ENCODE measurements at places on chromosomes 3 and 15.

DNA sequence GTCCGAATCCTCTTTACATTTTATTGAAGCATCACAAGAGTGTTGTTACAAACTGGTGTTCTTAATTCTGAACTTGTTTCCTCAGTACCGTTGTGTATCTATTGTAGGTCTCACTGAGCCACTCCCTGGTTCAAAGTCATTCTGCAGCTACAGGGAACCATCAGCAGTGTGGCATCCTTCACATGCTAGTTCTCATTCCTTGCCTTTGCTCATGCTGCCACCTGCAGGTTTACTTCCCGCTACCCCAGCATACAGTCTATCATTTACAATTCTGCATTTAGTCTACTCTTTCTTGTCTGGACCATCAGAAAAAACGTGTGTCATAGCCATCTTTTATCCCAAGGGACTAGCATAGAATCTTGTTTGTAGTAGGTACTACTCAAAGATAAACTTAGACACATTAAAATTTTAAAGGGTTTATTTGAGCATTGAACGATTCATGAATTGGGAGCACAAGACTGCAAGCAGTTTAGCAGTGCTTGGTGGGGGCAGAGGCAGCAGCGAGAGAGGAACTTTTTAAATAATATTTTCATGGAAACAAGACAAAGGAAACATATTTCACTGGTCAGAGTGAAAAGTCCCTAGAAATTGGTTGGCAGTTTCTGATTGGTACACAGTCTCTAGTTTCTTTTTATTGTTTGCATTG is 402.1 kb downstream of the CADM2 start:
- DNase-seq = peak; percentile 58

GRCh38 chr3:39166134-39166710 is 12.8 kb upstream of the CSRNP1 start:
- peak; percentile 36 for DNase-seq

GRCh38 chr15:56887782-56888438 is 30.5 kb upstream of the TCF12 start:
- DNase-seq = peak; percentile 46

DNA sequence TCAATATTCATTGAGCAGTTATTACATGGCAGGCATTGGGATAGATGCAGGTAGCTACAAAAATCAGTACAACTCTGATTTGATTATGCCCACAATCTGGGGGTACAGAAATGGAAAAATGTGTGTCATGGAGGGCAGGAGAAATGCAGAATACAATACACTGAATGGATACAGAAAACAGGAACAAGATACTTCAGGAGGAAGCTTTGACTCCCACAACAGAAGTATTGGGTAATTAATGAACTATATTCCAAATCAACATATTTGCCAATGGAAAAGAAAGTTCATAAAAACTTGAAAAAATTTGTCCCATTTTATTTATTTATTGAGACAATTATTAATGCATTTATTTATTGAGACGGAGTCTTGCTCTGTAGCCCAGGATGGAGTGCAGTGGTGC is 207.0 kb downstream of the SUCLG2 start:
- DNase-seq = no peak

DNA sequence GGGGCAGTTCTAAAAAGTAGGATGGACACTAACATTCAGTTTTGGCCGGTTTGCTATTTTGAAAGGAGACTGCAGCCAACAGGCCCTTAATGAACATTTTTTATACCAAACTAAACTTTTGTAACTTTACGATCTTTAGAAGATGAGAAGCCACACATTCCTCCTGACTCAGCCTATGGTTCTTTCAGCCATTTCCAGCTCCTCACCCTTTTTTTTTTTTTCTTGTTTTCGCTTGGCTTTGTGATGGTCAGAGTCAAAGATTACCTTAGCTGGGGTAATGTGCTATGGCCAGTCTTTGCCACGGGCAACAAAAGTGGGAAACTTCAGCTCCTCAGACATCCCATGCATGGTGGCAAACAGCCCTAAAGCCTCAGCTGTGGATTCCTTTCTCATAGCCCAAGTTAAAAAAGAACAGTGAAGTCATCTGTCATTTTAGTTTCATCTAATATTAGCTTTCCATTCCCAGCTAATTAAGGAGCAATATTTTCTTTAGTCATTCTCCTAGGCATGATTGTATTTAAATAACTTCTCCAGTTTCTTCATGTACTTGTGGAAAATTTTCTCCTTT is 368.7 kb downstream of the MFSD1 start:
- no peak for DNase-seq

DNA sequence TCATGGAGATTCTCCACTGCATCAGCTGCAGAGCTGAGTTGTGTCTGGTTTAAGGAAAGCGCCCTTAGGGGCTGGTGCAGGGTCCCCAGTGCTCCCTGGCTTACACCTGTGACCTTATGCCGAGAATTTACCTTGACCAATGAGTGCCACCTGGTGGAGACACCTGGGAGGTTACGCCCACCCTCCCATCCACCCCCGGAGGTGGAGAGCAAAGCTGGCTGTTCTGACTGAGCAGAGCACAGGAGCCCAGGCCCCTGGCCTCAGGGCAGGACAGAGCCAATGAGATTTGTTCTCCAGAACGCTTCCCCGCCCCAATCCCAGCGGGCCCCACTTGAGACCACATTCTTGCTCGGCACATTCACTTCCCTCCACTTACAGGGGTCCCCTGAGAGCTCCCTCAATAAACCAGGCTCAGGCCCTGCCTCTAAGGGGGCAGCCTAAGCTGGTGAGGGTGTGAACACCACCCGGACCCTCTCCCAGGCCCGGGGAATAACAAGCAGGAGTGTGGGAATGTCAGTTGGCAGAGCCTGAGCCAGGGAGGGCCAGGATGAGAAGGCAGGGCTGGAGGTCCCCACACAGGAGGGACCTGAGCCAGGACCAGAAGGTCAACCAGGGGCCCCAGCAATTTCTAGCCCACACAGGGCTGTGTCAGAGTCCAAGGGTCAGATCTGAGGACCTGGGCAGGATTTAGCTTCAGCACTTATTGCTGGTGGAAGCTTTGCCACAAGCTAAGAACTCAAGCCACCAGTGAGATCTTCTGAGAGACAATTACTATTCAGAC is 117.1 kb downstream of the TPRA1 start:
- no peak for DNase-seq

GRCh38 chr3:21290557-21290956 is 460.5 kb downstream of the ZNF385D start:
- peak; percentile 8 for DNase-seq

DNA sequence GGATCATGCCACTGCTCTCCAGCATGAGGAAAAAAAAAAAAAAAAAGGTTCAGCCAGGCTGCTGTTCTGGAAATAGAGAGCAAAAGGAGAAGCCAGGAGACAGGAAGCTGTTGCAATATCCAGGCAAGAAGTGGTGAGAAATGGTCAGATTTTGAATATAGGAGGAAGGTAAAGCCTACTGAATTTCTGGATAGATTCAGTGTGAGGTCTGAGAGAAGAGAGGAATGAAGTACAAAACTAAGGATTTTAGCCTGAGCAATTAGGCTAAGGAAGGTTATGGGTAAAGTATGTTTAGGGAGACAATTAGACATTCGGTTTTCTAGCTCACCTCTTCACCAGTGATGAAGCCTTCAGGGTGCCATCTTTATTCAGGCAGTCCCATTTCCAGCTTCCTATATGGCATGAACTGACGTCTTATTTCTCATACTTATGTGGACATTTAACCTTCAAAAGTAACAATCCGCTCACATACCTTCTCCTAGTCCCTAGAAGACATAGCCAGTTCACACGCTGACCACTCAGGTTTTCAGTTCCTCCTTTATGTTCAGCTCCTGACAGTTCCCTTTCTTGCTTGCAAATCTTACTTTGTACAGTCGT is 57.2 kb downstream of the KIF9 start:
- DNase-seq = peak; percentile 42

GRCh38 chr3:30201715-30202114 is 404.7 kb upstream of the TGFBR2 start:
- no peak for DNase-seq

- no peak for DNase-seq
These were observed 10.9 kb upstream of the GPR171 start for GRCh38 chr3:151213881-151214280.

GRCh38 chr3:131067983-131068382 is 41.3 kb downstream of the NEK11 start:
- no peak for DNase-seq

DNA sequence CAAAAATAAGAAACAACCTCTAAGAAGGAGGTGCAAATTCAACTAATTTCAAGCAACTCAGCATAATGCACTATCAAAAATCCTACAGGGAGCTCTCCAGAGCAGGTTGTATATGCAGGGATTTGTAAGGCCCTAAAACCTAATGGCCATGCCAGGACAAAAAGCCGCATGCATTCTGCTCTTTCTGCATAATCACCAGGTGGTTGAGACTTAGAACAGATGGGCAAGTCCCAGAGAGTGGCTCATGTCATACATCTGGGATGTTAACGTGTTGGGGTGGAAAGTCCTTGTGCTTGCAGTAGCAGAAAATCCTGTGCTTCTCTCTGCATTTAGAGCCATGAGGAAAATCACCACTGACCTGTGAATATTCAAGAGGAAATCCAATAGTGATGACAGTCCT is 1002.9 kb downstream of the AGBL1 start:
- no peak for DNase-seq

- DNase-seq = no peak
These were observed 45.2 kb downstream of the FBXL2 start for GRCh38 chr3:33322412-33322811.

- peak; percentile 56 for DNase-seq
These were observed 24.3 kb downstream of the HERC1 start for GRCh38 chr15:63809452-63809851.

DNA sequence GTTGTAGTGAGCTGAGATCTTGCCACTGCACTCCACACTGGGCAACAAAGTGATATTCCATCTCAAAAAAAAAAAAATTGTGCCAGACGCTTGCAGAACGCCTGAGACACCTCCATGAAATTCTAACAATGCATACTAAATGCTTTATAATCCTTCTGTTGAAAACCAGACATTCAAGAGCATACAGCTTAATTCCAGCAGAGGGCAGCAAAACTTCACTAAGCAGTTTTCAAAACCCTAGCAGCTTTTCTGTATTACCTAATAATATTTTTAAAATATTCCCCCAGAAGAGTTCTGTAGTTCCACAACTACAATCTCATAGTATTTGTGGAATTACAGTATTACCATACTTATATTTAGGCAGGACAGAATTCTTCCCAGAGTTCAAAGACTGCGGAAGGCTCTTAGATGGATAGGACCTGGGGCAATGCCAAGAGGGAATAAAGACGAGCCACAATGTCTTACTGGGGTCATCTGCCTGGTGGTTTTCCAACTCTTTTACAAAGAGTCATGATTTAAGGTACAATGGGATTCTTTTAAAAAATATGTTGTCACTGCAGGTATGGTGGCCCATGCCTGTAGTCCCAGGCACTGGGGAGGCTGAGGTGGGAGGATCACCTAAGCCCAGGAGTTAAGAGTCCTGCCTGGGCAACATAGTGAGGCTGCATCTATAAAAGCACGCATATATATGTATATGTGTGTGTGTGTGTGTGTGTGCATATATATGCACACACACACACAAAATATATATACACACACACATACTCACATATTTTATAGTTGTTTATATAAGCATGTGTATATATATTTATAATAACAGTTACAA is 19.6 kb upstream of the TASOR start:
- DNase-seq = peak; percentile 89

DNA sequence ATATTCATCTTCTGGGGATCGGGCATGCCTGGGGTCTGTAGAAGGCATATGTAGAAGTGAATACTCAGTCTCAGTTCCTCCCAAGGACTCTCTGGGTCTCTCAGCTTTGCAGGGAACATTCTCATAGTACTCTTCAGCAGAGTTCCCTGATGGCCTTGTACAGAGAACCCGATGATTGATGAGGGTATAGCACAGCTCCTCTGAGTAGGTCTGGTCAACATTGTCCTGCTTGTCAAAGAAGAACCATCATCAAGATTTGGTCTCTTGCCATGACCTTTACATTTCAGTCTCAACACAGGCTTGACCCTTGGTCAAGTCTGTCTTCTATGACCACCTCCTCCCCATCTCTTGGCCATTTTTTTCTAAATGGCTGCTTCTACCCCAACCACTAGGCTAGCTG is 9.5 kb downstream of the GCSAM start:
- DNase-seq = no peak

DNA sequence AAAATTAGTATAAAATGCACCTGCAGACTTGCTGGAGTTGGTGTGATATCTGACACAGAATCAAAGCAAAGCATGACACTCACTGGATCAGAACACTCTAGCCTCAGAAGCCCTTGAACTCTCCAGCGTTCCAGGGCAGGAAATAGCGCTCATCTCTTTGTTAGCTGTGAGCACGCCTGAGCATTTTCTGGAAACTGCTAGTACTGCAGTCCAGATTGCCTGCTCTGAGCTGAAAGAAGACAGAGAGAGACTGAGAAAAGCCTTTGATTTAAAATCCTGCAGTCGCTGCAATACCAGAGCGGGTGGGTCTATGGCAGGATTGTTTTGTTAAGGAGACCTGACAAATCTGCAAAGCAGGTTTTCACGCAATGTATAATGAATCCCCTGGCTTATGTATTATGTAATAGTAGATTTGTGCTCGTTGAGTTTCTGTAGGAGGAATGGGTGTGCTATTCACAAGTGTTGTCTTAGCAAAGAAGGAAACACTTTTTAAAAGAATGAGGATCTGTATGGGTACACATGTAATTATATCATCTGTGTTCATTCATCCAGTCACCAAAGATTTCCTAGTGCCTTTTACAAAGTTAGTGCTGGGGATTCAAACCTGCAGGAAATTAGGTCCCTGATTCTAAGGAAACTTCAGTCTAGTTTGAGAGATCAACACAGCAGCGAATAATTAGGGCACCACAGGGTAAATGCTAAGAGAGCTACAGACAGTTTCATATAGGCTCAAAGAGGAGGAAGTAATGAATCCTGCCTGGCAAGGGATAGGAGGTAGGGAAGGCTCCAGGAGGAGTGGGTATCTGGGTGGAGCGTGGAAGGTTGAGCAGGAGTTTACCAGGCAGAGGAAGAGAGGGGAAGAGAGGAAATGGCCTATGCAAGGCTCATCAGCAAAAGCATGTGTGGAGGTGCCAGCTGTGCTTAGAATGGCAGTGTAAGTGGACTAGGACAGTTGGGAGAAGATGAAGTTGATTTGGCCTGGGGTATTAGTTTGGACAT is 26.1 kb upstream of the MGLL start:
- no peak for DNase-seq

DNA sequence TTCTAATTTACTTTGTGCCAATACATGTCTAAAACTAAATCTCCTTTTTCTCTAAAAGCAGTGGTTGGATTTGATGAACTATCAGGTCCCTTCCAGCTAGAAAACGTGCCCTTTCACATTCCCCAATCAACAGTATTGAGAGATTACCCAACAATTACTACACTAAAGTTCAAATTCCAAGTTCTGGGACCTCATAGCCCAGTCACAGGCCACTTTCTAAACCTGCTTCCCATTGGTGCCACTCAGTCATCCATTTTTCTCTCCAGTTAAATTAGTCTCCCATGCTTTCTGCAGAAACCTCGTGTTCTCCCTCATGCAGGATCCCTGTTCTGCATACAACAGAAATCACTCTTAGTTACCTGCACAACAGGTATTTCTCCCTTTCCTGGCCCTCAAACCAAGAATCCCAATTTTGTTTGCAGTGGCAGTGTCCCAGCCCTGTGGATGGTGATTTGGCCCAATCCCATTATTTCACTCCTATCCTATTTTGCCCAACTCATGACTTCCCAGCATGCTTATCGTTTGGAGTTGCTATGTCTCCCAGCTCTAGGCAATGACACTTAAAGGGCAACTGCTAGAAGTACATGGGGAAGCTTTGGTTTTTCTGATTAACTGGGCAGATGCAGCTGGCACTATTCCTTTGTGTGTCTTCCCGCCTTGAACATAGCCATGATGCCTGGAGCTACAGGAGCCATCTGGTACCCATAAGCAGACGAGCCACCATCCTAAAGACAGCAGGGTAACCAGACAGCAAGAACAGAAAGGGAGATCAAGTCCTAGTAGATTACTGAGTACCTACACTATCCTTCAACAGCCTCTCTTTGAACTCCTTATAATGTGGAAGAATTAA is 224.2 kb downstream of the MINAR1 start:
- DNase-seq = no peak

Data from hematopoietic multipotent progenitor cell treated with erythropoietin and hydrocortisone succinate and interleukin-3 and kit ligand, for 4 days (in vitro differentiated cells).